ENCODE measurements at places on chromosomes 2 and 18. TPM values are rescaled to one million over a fixed set of nuclear protein-coding genes. Genes with fewer than 3 reads are reported as not detected.

- H3K27me3 ChIP-seq = no peaks in the 10 kb centered on the region
- H3K36me3 ChIP-seq = no peaks in the 10 kb centered on the region
- H3K4me1 ChIP-seq = no peaks in the 10 kb centered on the region
- no peak overlapping the region for H3K27ac ChIP-seq
These were observed 63.5 kb upstream of the FN1 start for GRCh38 chr2:215499331-215499730.

DNA sequence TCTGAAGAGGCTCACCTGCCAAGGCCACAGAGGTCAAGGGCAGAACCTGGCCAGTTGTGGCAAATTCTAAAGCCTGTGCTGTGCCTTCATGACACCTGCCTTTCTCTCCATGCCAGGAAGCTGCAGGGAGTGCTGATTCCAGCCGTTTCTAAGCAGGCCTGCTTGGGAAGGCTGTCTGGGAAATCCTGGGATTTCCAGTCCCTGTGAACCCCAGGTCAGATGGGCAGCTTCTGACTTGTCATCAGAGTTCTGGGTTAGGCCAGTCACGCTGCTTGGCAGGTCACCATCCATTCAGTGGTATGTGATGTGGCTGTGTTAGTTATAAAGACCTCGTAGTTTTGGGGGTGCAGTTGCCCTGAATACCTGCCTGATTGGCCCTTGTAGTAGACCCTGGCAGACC, 70.7 kb upstream of the ALPP start:
- no peak for DNase-seq
- H3K27me3 ChIP-seq = no peaks in the 10 kb centered on the region
- H3K27ac ChIP-seq = no peak overlapping the region
- H3K36me3 ChIP-seq = no peaks in the 10 kb centered on the region

DNA sequence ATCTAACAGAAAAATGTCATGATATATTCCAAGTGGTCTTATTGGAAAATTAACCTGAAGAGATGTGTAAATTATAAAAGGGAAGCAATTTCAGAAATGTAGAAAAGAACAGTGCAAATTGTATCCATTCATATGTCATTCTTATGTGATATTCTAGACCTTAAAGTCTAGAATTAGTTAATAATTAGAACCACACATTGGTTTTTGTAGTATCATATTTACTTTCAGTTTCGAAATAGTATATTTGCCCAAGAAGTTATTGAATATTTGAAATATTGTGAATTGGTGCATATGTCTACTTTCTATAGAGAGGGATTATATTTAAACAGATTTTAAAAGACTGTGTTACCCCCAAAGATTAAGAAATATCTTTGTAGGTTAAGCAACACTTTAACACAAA, 1348.6 kb upstream of the ACVR2A start:
- H3K36me3 ChIP-seq = no peaks in the 10 kb centered on the region
- H3K27me3 ChIP-seq = no peaks in the 10 kb centered on the region
- H3K4me1 ChIP-seq = no peaks in the 10 kb centered on the region
- DNase-seq = no peak
- H3K4me3 ChIP-seq = no peak overlapping the region

GRCh38 chr18:46759890-46760289, 3.0 kb upstream of the ST8SIA5 start:
- H3K27me3 ChIP-seq = peaks cover 50% of the 10 kb centered on the region
- no peak overlapping the region for H3K27ac ChIP-seq
- H3K4me3 ChIP-seq = no peak overlapping the region
- DNase-seq = no peak
- peaks cover 30% of the 10 kb centered on the region for H3K4me1 ChIP-seq

Gene MDH1
- total RNA-seq = 148 TPM

GRCh38 chr18:22841840-22842239, 91.3 kb upstream of the RBBP8 start:
- no peak overlapping the region for H3K27ac ChIP-seq
- no peak for DNase-seq
- H3K4me1 ChIP-seq = no peaks in the 10 kb centered on the region

DNA sequence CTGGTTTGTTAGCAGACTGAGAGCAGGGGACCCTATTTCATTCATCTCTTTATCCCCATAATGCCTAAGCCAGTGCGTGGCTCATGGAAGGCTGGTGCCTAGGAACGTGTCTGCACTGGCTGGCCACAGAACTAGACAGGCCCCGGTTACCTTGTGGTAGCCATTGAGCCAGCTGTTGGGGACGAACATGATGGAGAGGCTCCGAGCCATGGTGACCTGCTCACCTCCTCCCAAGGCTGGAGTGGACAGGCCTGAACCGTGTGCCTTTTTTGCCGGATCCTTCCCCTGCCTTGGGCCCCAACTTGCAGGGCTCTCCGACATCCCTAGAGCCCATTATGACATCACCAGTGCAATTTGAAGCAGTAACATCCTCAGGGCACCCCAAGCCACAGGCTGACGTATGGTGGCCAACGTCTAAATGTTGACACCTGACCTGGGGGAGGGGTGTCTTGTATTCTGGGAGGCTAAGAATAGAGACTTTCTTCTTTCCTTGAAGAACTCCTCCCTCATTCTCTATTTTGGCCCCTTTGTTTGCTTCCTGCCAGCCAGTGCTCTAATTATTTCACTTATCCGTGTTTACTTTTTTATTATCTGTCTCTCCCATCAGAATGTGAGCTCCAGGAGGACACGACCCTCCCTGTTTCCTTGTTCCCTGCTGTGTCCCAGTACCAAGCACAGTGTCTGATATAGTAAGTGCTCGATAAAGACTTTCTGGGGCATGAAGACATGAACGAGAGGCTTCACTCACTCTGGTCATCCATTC, 12.2 kb upstream of the DNPEP start:
- no peak overlapping the region for H3K4me3 ChIP-seq
- DNase-seq = no peak
- H3K4me1 ChIP-seq = no peaks in the 10 kb centered on the region
- H3K27me3 ChIP-seq = no peaks in the 10 kb centered on the region
- H3K36me3 ChIP-seq = no peaks in the 10 kb centered on the region
- no peak overlapping the region for H3K27ac ChIP-seq

DNA sequence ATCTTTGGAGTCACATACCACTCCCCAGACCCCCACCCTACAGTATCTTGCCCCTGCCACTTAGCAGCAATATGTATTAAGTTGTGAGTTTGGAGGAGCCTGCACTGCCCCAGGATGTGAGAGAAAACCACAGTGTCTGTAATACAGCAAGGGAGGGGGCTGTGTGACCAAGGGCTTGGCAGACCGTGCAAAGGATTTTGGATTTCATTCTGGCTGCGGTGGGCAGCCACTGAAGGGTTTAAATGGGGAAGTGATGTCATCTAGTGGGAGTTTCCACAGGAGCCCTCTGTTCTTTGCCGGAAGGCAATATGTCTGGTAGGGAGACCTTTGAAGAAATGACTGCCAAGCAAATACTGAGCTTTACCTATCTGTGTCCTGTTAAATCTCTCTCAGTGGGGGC, 202.4 kb downstream of the FHOD3 start:
- no peaks in the 10 kb centered on the region for H3K27me3 ChIP-seq
- no peaks in the 10 kb centered on the region for H3K36me3 ChIP-seq
- no peak for DNase-seq
- no peak overlapping the region for H3K27ac ChIP-seq
- H3K4me3 ChIP-seq = no peak overlapping the region

Gene HAAO
- 24.1 TPM for total RNA-seq

GRCh38 chr2:41990688-41991087, 57.1 kb upstream of the PKDCC start:
- H3K36me3 ChIP-seq = no peaks in the 10 kb centered on the region
- H3K27me3 ChIP-seq = no peaks in the 10 kb centered on the region
- peak overlapping the region; percentile 49 for H3K27ac ChIP-seq
- H3K4me3 ChIP-seq = no peak overlapping the region
- peaks cover 13% of the 10 kb centered on the region for H3K4me1 ChIP-seq

GRCh38 chr2:225764346-225764745, 364.8 kb downstream of the NYAP2 start:
- no peak overlapping the region for H3K27ac ChIP-seq
- no peak for DNase-seq
- H3K4me1 ChIP-seq = no peaks in the 10 kb centered on the region
- H3K36me3 ChIP-seq = no peaks in the 10 kb centered on the region
- no peak overlapping the region for H3K4me3 ChIP-seq

Gene INHA
- total RNA-seq = not detected

Gene GALNT14
- total RNA-seq = 4.2 TPM

- no peaks in the 10 kb centered on the region for H3K36me3 ChIP-seq
- no peaks in the 10 kb centered on the region for H3K27me3 ChIP-seq
- no peak overlapping the region for H3K4me3 ChIP-seq
- H3K4me1 ChIP-seq = peaks cover 11% of the 10 kb centered on the region
- DNase-seq = no peak
These were observed 128.5 kb upstream of the LGALSL start for GRCh38 chr2:64325477-64325851.

DNA sequence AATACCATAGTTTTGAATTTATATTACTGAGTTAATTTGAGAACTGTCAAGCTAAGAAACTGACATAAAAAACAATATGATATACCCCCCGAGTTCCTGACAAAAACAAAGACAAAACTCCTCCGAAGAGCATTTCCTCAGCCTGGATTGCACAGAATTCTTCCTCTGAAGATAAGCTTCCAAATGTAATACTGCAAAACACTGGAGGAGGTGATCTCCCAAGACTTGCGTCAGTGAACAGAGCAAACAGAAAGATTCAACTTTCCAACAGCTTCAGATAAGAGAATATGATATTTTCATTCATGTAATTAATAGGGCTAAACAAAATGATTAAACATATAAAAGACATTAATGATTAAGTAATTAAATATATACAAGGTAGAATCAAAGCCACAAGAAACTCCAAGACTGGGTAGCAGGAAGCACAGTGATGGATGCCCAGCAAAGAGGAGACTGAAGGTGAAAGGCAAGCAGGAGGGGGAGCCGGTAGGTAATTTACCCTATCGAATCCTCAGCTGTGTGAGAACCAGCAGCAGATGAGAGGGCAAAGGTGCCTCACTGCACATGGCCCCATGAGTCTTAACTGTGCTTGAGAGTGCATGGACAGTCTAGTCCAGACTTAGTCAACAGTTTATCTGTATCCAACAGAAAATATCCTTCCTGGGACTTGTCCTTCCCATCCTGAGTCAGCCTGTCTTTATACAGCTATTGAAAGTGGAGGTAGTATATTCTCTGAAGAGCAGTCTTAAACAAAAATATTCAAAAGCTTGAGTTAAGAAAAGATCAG, 18.3 kb upstream of the SERPINB3 start:
- DNase-seq = no peak
- H3K4me3 ChIP-seq = no peak overlapping the region

DNA sequence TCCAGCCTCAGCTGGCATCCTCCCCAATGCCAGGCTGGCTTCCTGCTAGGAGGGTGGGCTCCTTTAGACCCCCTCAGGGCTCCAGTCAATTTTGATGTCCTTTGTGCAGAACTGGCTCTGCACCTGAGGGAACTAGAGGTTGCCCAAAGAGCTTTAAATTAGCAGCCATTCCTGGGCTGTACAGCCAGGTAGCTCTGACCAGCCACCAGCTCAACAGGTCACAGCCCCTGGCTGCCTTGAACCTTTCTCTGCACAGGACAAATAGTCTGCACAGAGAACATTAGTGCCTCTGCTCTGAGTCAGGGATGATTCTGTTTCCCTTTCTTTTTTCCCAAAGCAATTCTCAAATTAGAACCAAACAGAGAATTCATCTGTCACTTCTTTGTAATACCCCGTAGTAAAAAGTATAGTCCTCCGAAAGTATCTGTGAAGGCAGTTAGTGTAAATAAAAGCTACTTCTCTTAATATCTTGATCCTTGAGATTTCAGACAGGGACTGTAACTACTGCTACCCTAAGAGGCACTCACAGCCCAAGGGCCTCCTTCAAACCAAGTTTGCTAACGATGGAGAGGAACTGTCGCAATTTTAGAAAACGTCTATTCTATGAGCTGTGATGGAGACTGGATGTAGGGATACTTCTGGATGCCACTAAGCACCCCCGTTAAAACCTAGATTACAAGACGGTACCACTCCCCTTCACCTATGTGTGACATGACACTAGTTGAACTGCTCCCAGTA, 3.0 kb downstream of the TTC32 start:
- no peak overlapping the region for H3K27ac ChIP-seq
- no peak for DNase-seq
- no peak overlapping the region for H3K4me3 ChIP-seq
- H3K36me3 ChIP-seq = no peaks in the 10 kb centered on the region
- H3K27me3 ChIP-seq = no peaks in the 10 kb centered on the region
- H3K4me1 ChIP-seq = no peaks in the 10 kb centered on the region

Gene KLF7
- total RNA-seq = 32.0 TPM

DNA sequence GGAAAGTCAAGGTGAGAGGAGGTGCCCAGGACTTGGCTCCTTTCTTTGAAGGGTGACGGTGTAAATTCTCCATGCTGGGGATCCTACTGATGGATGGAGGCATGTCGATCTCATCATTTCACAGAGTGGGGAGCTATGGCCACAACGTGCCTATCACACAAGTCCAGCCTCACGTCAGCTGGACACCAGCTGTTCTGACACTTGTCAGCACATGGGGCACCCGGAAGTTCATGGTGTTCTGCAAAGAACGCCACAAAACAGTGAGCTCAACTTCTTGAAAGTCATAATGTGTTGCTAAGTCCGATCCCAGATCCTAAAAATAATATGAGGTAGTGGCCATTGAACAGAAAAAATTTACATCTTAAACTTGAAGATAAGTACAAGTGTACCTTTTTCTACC, 12.3 kb downstream of the PAX8 start:
- H3K36me3 ChIP-seq = no peaks in the 10 kb centered on the region
- no peak overlapping the region for H3K27ac ChIP-seq
- H3K4me1 ChIP-seq = no peaks in the 10 kb centered on the region
- H3K27me3 ChIP-seq = peaks cover 16% of the 10 kb centered on the region

DNA sequence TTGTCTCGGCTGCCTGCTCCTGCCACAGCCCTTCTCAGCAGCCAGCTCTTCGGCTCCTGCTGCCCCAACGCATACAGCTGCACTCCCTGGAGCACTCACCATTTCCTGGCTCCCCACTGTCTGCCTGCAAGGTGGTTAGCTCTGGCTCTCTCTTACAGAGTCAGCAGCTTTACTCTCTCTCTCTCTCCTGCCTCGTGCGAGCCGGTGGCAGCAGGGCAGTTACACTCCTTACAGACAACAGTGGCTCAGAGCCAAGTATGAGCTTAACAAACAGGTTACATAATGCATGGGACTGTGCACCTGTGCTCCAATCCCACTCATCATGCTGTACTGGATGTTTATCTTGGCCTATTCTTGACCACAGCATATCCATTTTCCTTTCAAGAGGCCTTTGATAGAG, 47.4 kb upstream of the DNAJC10 start:
- no peak overlapping the region for H3K4me3 ChIP-seq
- H3K27me3 ChIP-seq = no peaks in the 10 kb centered on the region
- DNase-seq = no peak
- no peaks in the 10 kb centered on the region for H3K36me3 ChIP-seq
- no peak overlapping the region for H3K27ac ChIP-seq
- no peaks in the 10 kb centered on the region for H3K4me1 ChIP-seq

Gene IL37
- not detected for total RNA-seq

Gene MTHFD2
- total RNA-seq = 27.1 TPM

- H3K36me3 ChIP-seq = no peaks in the 10 kb centered on the region
- H3K27me3 ChIP-seq = no peaks in the 10 kb centered on the region
- DNase-seq = no peak
- H3K4me1 ChIP-seq = no peaks in the 10 kb centered on the region
- no peak overlapping the region for H3K4me3 ChIP-seq
These were observed 27.8 kb downstream of the KLHL23 start for GRCh38 chr2:169761251-169761969.

Gene MERTK
- 31.8 TPM for total RNA-seq
